ENCODE measurements at places on chromosomes 3 and 15.

DNA sequence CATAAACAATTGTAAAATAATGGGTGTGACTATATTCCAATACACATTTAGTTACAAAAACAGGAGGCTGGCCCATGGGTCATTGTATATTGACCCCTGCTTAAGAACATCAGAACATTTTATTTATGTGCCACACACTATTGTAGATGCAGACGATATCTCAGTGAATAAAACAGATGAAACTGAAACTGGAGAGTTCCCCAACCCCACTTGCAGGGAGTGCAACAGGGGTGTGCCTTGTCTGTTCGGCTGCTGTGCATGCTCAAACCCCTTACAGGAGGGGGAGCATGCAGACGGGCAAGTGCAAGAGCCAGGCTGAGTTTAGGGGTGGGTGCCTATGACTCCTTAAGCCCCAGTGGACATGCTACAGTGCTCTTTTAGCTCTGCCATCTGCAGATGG, 509.6 kb downstream of the IGSF11 start:
- no peak for DNase-seq

DNA sequence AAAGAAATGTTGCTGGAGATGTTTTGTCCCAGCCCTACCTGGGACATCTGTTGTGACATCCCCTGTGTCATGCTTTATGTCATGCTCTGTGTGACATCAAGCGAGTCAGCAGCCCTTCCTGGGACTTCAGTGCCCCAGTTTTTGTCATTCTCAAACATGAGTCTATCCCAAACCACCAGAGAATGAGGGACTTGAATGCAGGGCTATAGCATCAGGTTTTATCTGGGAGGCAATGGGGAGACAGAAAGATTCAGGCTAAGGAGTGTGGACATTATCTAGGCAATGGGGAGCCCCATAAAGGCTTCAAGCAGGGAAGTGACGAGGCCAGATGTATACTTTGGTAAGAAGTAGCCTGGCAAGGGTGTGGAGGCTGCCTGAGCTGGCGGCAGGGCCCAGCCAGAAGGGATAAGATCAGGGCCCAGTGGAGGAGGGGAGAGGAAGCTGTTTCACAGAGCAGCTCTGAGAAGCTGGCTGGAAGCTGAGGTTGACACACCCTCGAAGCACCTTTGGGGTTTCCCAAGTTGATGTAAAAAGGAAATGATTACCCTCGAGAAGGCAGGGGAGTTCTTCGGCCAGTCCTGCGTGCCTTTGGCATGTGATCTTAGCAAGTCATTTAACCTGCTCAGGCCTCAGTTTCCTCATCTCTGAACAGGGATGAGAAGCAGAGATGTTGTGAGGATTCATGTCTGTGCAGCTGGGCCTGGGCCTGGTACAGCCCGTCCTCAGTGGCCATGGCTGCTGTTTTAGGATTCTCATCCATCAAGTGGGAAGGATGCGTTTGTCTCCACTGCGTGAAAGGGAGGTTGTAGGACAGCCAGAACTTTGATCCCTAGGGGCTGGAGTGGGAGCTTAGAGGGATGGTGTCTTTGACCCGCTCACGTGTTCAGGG, 34.3 kb downstream of the IRAK2 start:
- DNase-seq, result no peak

GRCh38 chr3:182909318-182910040, 70.9 kb downstream of the DCUN1D1 start:
- no peak for DNase-seq

GRCh38 chr15:74392451-74392830, 25.0 kb upstream of the CYP11A1 start:
- no peak for DNase-seq

DNA sequence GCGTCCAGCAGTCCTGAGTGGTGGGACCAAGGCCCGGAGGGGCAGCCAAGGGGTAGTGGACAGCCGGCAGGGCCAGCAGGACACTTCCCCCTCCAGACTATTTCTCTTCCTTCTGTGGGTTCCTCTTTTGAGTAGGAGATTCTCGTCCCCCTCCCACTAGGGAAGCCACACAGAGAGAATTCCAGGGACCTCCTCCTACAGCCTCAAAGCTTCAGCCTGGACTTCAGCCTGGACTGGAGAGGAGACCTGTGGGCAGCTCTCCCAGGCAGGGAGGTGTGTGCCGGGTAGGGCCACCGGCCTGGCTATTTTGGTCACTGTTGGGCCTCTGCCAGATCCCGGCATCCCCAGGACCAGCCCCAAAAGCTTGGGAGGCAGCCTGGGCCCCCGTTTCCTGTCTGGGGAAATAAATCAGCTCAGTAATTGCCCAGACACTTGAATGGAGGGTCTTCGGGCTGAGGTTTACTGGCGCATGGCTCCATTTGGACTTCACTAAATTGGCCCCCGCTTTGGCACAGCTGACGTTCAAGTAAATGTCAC, 1.3 kb downstream of the SLC6A6 start:
- no peak for DNase-seq

- no peak for DNase-seq
These were observed 102.6 kb upstream of the GAP43 start for GRCh38 chr3:115520651-115521245.

DNA sequence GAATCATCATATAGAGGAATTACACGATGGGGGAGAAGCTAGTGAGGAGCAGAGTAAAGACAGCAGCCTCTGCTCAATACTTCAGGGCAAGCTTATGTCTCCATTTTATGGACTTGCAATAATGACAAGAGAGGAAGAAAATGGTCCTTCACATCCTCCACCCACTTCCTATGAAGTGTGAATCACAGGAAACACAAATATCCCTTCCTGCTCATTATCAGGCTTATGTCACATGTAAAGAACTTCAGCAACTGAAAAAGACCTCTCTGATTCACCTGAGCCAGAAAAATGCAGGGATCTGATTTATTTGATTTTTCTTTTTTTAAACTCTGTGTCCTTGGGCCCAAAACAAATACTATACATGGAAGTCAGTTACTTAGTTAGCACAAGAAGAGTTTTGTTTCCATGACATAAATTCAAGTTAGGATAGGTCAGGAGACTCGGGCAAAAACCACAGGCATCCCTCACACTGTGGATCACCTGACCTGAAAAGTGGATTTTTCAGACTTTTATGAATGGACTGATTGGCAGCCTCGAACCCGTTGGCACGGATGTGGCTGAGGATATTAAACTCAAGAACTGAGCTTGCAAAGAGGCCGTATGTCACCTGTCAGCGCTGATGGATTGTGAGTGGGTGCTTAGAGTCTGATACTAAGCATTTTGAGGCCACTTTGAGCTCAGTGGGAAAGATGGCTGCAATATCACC, 620.8 kb upstream of the MDFIC2 start:
- DNase-seq, result no peak
